Subcutaneous adipose tissue (tissue), 4 donors: ENCODE measurements at places on chromosomes 2 and 18. TPM values are rescaled to one million over a fixed set of nuclear protein-coding genes. Genes with fewer than 3 reads are reported as not detected.

The CFAP210 gene
- total RNA-seq, result not detected

The ABHD1 gene
- total RNA-seq, result 0.75 TPM

The DSC2 gene
- total RNA-seq, result 15.5 TPM

The CTAGE1 gene
- total RNA-seq, result not detected

The FAM110C gene
- not detected for total RNA-seq

The TNFRSF11A gene
- total RNA-seq, result 7.0 TPM

The D2HGDH gene
- total RNA-seq, result 13.7 TPM
